ENCODE measurements at places on chromosomes 1 and 21.

GRCh38 chr21:33937931-33938339 is 22.3 kb upstream of the ATP5PO start:
- DNase-seq, result no peak

- no peak for DNase-seq
Observed at GRCh38 chr1:54607821-54608565, 15.3 kb downstream of the FAM151A start.

GRCh38 chr1:77392486-77392885 is 110.7 kb downstream of the AK5 start:
- no peak for DNase-seq

DNA sequence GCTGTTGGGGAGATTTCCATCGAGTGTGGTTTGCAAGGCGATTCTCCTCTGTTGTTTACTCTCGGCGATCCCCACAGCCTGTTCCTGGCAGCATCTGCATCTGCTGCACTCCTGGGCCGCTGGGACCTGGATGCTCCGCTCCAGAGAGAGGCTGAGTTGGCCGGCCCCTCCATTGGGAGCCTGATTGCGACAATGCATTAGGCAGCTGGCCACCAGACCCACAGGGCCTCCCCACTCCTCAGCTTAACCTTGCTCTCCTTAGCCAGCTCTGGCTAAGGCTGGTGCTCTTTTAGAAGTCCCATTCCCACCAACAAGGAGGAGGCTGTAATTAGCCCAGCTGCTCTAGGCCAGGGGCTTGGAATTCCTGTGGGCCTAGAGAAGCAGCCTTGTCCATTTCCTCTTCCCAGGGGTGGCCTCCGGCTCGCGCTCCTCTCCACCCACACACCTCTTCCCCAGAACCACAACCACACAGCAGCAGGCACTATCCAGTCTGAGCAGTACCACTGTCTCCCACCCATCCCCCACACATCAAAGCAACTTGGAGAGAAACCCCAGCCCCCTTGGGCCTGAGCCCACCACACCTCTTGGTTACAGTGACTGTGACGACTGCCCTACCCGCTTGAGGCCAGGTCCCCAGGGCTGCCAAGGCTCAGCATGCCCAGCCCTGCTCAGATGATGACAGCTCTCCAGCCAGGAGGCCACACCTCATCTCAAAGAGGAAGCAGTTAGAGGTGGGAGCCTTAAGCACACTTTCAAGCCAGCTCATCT is 193.8 kb upstream of the EDN2 start:
- peak; percentile 76 for DNase-seq

- DNase-seq, result no peak
Observed at GRCh38 chr1:21298981-21299391, 8.7 kb upstream of the ECE1 start.

- no peak for DNase-seq
Observed at GRCh38 chr1:112544751-112545150, 36.0 kb downstream of the WNT2B start.

GRCh38 chr1:154423304-154423987 is 18.3 kb downstream of the IL6R start:
- DNase-seq, result no peak

GRCh38 chr1:115493834-115494233 is 147.9 kb upstream of the VANGL1 start:
- DNase-seq, result no peak

GRCh38 chr1:187630653-187631380 is 802.1 kb downstream of the PLA2G4A start:
- DNase-seq, result no peak

- DNase-seq, result no peak
Observed at GRCh38 chr1:227062306-227062705, 122.2 kb downstream of the COQ8A start.

DNA sequence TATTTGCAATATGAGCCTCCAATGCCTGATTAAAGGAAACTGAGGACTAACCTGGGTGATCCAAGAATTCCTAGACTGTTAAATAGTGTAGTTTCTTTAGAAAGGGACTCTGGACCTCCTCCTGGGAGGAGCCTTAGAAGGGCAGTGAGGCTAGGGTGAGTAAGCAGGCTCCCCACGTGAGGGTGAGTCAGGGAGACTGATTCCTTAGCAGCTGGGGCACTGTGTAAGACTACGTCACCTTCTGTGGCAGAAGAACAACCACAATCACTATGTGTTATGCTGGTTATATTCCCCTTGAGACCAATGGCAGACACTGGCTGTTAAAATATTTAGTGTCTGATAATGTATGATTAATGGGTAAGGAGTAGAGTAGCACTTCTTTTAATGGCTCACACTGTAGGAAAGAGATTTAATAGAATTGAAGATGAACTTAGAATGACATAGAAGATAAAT is 53.3 kb upstream of the SYT14 start:
- DNase-seq, result no peak

- DNase-seq, result no peak
Observed at GRCh38 chr1:59697150-59697800, 117.5 kb upstream of the HOOK1 start.

- no peak for DNase-seq
Observed at GRCh38 chr1:29810121-29811120, 574.1 kb downstream of the PTPRU start.

DNA sequence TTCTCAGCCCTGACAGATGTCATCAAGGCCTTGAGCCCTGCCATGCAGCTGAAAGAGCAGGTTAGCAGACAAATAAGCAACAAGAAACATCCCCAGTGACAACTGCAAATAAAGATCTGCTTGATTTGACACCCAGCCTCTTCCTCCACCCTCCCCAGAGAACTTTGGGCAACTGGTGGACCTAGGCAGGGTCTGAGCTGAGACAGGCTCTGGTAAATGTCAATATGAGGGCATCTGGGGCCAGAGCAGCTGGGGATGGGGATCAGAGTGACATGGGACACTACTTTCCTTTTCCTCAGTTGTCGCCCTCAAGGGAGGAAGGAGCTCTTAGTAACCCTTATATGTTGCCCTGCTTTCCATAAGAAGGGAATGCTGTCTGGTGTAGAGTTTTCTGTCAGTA is 544.1 kb downstream of the NEGR1 start:
- no peak for DNase-seq

DNA sequence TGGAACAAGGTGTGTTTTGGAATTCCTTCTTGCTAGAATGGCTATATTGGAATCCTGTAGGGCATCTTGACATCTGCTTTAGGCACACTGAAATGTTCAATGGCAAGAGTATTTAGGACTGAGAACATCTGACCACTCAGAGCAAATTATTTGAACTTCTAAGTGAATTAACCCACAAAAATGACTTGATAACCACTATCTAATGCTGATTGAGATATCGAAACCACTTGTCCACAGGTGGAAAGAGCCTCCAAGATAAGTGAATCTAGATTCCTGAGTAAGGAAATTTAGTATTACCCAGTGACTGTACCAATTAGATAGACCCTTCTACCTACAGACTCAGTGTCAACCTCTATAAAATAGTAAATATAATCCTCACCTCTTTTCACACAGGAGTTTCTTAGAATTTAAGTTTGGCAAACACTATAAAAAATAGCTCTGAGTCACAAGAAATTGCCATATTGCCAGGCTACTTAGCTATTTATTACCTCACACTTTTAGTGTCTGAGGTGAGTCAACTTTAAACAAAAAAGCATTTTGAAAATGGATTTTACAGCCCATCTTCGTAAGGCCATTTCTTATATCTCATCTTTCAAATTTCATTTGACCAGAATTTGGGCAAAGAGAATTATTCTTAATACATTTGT is 421.8 kb downstream of the PTBP2 start:
- DNase-seq, result no peak

GRCh38 chr1:113630340-113631327 is 128.7 kb downstream of the PHTF1 start:
- DNase-seq, result no peak

GRCh38 chr1:61110554-61110953 is 28.2 kb downstream of the NFIA start:
- DNase-seq, result no peak

GRCh38 chr1:247824023-247824422 is at the start of gene OR14A16:
OR14A16 (minus strand) TSS chr1:247824119; CDS start chr1:247815729, 8,390 bp downstream.
- DNase-seq, result no peak

GRCh38 chr1:241591317-241591716 is 48.9 kb downstream of the CHML start:
- DNase-seq, result peak; percentile 62

GRCh38 chr21:25323356-25323949 is 283.8 kb downstream of the MRPL39 start:
- DNase-seq, result no peak

DNA sequence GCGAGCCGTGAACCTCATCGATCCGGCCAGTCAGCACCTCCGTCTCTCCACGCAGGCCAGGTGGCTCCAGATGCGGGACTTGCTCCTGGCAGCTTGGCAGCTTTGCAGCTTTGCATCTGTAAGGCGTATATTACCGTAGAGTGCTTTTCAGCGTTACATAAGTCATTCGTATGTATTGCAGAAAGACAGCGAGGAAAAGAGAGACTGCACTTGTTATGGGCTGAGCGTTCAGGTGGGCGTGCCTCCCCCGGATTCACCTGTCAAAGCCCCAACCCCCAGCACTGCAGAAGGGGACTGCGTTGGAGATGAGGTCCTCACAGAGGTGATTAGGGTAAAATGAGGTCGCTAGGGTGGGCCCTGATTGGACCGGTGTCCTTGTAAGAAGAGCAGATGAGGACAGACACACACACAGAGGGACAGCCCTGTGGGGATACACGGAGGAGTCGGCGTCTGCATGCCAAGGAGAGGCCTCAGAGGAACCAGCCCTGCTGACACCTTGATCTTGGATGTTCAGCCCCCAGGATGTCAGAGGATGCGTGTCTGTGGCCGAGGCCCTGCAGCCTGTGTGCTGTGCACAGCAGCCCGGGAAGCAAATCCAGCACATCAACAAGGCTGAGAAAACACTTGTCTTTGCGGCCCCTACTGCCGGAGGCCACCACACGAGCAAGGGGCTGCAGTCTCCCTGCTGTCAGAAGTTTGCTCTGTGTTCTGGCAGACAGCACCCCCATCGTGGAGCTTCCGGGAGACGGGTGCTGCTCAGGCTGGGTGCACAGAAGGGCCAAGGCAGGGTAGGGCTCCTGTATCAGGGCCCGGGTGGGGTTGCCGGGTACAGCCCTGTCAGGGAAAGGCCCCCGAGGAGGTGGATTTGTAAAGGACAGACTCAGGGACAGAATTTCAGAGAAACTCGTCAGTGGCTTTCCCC is 10.9 kb upstream of the AGPAT3 start:
- DNase-seq, result no peak

DNA sequence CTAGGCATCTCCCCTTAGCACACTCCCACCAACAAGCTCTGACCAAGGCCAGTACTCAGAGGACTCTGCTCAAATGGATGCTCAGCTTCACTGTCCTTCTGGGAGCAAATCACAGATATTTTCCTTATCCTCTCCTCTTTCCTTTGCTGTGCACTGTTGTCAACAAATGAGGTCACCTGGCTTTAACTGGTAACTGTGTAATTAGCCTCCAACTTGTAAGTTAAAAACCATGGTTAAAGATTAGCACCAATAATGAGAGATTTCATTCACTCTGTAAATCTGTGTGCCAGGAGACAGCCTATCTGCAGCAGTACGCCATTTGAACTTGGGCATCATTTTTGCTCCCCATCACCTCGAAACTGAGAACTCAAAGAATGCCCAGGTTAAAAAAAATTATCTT is 149.5 kb downstream of the GABPA start:
- no peak for DNase-seq

GRCh38 chr1:243963571-243963970 is 87.5 kb upstream of the ZBTB18 start:
- no peak for DNase-seq

- DNase-seq, result no peak
Observed at GRCh38 chr21:38067086-38067739, 151.0 kb upstream of the KCNJ6 start.

DNA sequence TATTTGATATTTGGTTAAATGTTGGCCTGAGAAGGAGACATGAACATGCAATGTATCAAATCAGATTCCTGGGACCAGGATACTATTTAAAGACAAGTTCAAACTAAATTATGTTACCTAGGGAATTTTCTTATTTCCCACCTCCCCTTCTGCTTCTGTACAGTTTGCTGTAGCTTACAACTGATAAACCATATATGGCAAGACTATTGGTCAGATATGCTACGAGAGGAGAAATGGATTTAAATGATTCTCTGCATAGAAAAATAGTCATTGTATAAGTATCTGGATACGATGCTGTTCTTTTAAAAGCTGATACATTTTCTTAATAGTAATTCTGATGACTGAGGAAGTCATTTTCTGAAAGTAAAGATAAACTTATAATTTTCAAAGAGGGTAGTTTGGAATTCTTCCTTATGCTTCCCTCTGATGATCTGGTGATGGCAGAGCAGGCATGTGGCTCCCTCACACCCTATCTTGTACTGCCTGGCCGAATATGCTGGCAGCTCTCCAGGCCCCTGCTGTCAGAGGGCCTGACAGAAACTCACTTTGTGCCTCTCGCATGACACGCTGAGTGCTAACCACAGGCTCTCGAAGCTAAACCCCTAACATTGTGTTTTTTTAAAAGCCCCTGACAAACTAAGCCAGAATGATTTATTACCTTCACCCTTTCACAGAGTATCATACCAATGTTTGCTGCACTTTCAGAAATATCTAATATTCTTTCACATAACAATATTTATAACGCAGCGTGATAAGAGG is 19.4 kb downstream of the RRP15 start:
- no peak for DNase-seq

DNA sequence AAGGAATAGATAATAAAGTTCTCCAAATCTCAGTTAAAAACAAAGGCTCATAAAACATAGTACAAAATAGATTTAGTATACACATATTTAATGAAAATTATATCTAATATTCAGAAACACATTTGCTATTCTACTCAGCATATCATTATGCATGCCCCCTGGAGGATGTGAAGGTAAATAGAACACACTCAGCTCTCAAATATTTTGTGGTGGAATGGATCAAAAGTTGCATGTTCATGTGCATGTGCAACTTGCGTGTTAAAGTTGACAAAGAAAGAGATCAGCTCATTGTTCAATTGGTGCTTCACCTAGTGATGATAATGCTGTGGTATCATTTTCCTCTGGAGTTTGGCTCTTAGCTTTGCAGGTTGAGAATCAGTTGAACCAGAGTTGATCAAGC is 4.9 kb upstream of the ZNF644 start:
- no peak for DNase-seq

All from breast epithelium (tissue), 4 donors.